ENCODE measurements at places on chromosomes 1 and 21.

GRCh38 chr1:18642278-18643095, 11.8 kb downstream of the PAX7 start:
- DNase-seq = no peak

DNA sequence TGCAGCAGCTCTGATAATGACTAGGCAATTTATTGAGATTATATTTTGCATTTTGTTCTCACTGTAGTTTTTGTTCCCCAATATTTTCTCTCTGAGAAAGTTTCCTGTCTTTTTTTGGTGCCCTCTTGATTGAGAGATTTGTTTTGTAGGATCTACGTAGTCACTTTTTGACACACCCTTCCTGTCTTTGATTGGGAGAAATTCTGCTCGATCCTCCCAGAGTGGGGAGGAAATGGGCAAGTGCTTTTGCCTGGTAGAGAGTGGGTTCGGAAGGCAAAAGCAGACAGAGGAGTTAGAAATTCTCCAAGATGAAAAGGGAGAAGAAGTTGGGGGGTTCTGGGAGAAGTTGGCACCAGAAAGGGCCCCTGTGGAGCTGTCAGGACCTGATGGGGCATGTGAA, 42.1 kb upstream of the SYT6 start:
- DNase-seq = no peak

DNA sequence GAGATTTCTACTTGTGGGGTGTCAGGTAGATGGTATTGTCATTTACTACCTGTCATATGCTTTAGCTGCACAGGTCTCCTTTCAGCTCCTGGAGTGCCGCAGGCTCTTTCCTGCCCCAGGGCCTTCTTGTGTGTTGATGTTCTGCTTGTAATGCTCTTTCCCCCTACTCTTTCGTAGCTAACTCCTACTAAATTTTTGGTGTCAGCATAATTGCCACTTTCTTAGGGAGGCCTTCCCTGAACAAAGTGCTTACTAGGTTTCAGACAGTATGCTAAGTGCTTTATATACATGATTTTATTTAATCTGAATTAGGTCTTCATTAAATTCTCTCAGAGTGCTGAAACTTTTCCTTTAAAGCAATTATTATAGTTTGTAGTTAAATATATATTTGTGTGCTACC, 4.8 kb upstream of the THEM4 start:
- no peak for DNase-seq

GRCh38 chr1:65056234-65056633, 89.9 kb upstream of the JAK1 start:
- DNase-seq = no peak

- DNase-seq = no peak
Measured at GRCh38 chr21:41529769-41530168, 21.8 kb upstream of the TMPRSS2 start.

DNA sequence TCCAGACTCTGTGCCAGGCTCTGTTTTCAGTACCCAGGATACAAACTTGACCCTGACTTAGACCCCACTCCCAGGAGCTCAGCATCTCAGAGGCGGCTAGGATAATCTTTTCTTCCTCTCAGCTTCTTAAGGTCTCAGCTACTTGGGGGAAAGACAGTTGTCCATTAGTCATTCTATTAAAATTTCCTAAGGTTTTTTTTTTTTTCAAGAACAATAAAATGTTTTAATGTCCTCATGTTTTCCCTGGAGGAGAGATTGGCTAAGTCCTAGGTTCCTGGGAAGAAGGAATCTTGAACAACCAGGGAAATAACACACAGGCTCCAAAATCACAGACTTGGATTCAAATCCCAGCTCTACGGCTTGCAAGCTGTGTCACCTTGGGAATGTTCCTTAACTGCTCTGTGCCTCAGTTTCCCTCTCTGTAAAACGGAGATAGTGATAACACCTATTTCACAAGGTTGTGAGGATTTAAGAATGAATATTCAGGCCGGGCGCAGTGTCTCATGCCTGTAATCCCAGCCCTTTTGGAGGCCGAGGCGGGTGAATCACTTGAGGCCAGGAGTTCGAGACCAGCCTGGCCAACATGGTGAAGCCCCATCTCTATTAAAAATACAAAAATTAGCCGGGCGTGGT, 33.0 kb downstream of the CDK18 start:
- DNase-seq = no peak

- no peak for DNase-seq
Measured at GRCh38 chr1:212920896-212921295, 29.4 kb upstream of the VASH2 start.

DNA sequence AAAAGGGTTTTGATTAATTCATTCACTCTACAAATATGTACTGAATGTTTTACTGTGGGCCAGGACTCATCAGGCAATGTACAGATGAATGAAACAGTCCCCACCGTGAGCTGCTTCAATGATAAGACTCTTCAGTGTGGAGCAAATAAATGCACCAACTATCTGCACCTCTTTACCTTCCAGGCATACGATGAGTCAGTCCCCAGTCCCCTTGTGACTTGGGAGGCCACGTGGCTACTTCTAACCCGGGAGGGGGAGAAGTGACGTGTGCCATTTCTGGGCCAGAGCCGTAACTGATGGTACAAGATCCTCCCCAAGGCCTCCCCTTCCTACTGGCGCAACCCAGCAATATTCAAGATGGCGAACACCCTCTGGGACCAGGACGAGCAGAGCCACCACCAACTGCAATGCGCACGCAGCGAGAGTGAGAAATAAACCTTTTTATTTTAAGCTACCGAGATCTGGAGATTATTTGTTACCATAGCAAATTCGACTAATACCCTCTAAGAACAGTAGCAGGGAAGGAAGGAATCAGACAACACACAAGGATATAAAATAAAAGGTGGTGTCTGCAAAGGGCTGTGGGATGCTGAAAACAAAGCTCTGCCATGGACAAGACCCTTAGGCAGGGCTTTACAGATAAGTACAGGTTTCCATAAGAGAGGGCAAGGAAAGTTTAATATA, 74.5 kb downstream of the NPHP4 start:
- no peak for DNase-seq

DNA sequence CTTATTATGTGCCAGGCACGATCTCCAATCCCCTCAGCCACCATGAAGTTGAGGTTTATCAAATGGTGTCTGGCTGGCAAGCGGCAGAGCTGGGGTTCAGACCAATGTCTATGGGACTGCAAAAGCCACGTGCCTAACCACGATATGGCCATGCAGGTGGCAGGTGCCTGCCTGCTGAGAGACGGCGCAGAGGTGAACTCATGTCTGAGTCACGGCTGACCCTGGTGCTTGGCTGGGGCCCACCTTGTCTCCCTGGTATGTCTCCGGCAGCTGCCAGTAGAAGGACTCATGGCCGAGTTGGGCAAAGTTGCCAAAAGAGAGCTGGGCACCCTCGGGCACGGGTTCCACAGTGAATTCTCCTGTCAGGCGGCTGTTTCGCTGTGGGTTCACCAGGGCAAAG, 59.9 kb downstream of the LDLRAD2 start:
- no peak for DNase-seq

DNA sequence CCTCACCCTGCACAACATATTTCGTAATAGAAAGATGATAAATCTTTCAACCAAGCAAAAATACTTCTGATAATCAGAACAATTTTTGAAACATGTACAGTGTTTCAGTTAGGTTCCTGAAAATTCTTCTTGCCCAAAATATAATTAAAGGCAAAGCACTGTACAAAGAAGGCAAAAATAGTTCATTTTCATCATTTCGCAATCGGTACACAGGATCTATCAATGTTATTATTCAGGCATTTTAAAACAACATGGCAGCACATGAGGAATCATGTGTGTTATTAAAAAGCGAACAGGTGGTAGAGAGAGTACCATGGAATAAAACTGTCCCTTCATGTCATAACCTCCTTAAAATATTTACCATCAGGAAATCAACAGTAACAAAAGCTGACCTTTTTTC, 356.9 kb downstream of the DPYD start:
- no peak for DNase-seq

DNA sequence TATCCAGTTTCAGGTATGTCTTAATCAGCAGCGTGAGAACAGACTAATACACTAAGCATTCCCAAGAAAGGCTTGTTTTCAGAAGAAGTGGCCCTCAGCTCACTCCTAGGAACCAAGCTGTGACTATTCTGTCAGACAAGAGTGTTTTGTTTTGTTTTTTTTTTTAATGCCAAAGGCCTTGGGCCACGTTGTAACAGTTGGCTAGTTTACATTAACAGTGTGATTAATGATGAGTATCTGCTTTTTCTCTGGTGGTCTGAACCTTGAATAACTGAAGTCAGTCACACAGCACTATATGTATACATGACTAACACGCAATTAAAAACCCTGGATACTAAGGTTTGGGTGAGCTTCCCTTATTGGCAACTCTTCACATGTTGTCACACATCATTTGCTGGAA, 21.9 kb downstream of the DPYD start:
- DNase-seq = no peak

GRCh38 chr1:1337793-1338147, 6.7 kb downstream of the TAS1R3 start:
- DNase-seq = no peak

GRCh38 chr1:88731475-88732269, 47.6 kb downstream of the PKN2 start:
- no peak for DNase-seq

DNA sequence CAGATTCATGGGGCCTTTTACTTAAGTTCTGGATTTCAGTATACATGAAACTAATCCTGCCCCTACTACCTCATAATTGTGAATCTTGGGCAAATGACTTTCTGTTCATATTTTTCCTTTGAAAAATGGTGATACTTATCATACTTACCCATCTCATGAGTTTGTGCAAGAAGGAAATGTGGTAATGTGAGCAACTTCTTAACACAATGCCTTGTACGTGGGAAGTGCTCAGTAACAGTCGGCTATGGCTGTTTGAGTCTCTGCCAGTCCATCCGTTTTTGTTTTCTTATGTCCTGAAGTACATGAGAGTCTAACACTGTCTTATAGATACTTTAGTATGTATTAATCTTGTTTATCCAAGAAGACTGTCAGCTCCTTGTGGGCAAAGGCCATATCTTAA, 86.5 kb downstream of the PATJ start:
- no peak for DNase-seq

- no peak for DNase-seq
Measured at GRCh38 chr1:44246806-44247205, 33.5 kb downstream of the DMAP1 start.

DNA sequence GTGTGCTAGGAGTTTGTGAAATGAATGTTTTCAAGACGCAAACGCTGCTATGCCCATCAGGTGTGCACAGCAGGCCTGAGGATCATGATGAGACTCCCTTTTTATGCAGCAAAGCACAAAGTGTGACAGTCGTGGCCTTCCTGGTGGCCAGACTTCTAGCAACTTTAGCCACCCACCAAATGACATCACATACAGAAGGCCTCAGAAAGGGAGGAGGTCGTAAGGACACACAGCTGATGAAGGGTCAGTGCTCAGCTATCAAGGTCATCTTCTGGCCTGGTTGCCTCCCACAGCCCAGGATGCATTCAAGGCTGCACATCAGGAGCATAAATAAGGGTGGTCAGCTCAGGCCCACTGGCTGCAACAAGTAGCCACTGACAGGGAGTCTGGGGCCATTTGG, 36.6 kb downstream of the BMP8A start:
- DNase-seq = no peak

Measured in stimulated activated CD8-positive, alpha-beta memory T cell treated with anti-CD3 and anti-CD28 coated beads, Interleukin-15, amount 100 ng/mL, for 24 hours (primary cell).